ENCODE measurements at places on chromosomes 6 and 20.

- no peak for DNase-seq
Observed at GRCh38 chr6:159431750-159432149, 261.3 kb downstream of the SOD2 start.

- no peak for DNase-seq
Observed at GRCh38 chr6:15389765-15390723, 144.2 kb downstream of the JARID2 start.

GRCh38 chr6:132698608-132699007 is 15.2 kb downstream of the VNN1 start:
- no peak for DNase-seq

DNA sequence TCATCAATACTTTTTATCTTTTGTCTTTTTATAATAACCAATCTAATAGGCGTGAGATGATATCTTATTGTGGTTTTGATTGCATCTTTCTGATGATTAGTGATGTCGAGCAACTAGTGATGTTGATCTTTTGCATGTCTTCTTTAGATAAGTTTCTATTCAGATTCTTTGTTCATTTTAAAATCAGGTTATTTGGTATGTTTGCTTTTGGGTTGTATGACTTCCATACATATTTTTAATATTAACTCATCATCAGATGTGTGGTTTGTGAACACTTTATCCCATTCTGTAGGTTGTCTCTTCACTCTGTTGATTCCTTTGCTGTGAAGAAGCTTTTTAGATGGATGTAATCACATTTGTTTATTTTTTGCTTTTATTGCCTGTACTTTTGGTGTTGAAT is 295.8 kb downstream of the BCKDHB start:
- DNase-seq = no peak

- no peak for DNase-seq
Observed at GRCh38 chr6:155521719-155522118, 66.1 kb upstream of the NOX3 start.

DNA sequence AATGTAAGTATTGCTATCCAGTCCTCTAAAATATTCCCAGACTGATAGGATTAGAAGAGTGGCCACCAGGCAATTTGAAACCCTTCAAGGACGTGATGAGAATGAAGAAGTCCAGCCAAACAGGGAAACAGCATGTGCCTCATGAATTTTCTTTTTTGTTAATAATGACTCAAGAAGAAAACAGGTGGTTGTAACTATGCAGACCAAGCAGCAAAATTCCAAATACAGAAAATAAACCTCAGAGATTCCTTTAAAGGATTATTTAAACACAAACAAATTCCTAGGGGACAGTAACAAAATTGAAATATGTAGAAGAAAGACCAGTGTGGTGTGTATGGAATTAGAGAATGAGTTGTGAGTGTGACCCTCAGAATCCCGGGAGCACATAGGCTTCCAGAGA is 239.2 kb downstream of the KCNQ5 start:
- DNase-seq = no peak

DNA sequence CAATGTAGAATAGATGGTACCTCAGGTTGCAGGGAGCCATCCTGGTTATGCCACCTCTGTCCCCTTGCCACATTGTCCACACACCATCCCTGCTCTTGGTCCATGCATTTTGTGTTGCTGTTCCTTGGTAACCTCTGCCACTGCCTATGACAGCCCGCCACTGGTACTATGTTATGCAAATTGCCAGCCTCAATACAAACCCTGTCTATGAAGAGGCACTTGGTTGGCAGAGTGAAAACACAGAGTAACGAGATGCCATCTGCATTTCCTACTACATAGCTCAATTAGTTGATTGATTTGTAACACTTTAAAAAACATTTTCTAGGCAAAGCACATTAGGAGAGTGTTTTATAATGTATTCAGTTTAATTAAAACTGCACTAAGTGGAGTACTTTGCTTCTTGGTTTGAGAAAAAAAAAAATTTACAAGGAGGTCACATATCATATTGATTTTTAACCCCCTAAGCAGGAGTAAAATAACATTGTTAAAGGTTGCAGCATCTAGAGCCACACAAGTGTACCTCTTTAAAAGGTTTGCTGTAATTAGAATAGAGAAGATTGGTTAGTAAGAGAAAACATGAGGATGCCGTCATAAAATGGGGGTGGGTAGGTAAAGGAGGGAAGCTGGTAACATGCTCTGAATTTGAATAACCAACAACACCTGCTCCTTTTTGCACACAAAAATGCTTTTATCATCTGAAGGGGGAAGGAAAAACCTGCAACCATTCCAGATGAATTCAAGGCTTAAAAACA is 817.1 kb downstream of the KIF16B start:
- DNase-seq = no peak

Measured in forelimb muscle (tissue), 1 donor.